Esophagus squamous epithelium (tissue), 5 donors: ENCODE measurements at places on chromosomes 6 and 20. TPM values are rescaled to one million over a fixed set of nuclear protein-coding genes. Genes with fewer than 3 reads are reported as not detected.

DNA sequence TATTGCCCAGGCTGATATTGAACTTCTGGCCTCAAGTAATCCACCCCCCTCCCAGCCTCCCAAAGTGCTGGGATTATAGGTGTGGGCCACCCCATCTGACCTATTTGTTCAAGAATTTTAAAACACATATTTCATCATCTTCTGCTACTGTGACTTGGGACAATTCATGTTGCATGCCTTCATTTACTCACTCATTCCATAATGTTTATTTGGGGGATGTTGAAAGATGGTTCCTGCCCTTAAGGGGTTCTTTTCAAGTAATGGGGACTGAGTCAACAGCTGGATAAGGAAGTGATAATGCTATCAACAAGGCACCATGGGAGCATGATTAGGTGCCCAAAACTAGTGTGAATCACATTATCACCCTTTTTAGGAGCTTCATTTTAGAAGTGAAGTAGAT is 62.0 kb downstream of the CRYBG1 start:
- no peak for DNase-seq
- no peaks in the 10 kb centered on the region for H3K27me3 ChIP-seq
- H3K4me3 ChIP-seq: no peak overlapping the region
- H3K36me3 ChIP-seq: peaks cover 45% of the 10 kb centered on the region

- H3K4me1 ChIP-seq: no peaks in the 10 kb centered on the region
- no peaks in the 10 kb centered on the region for H3K36me3 ChIP-seq
- H3K27me3 ChIP-seq: no peaks in the 10 kb centered on the region
- no peak overlapping the region for H3K4me3 ChIP-seq
- no peak for DNase-seq
- H3K27ac ChIP-seq: no peak overlapping the region
Measured at GRCh38 chr6:111157412-111157811, 70.1 kb downstream of the SLC16A10 start.

Gene CNKSR3
- total RNA-seq: 15.1 TPM

DNA sequence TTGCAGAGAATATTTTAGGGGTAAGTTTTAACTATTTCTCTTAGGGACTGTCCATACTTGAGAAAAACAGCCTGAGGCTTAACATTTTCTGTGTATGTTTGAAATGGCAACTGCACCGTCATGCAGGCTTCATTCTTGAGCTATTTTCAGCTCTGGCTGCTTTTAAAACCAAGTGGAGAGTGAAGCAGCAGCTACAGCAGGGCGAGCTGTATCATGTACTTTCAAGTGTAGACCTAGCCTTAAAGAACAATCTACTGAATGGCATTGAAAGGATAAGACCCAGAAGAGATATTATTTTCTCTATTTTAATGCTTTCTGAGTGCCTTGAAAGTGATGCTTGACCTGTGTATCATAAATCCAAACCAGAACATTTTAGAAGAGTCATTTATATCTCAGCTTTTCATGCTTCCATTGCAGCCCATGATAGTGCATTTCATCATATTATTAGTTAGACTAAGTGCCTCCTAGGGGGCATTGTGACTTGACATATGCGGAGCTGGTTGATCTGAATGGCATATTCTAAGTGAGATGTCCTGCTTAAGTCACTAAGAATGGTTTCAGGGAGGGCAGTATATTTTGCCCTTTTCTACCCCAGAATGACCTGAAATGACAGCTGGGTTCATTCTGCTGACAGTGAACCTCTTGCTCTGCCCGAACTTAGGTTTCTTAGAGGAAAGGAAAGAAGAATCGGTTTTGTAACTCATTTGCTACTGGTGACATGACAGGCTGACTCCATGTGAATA is 85.3 kb downstream of the NKAIN2 start:
- DNase-seq: no peak
- no peaks in the 10 kb centered on the region for H3K27me3 ChIP-seq
- no peaks in the 10 kb centered on the region for H3K4me1 ChIP-seq
- no peak overlapping the region for H3K4me3 ChIP-seq

Gene DSE
- 30.6 TPM for total RNA-seq

Gene C20orf202
- total RNA-seq: not detected

DNA sequence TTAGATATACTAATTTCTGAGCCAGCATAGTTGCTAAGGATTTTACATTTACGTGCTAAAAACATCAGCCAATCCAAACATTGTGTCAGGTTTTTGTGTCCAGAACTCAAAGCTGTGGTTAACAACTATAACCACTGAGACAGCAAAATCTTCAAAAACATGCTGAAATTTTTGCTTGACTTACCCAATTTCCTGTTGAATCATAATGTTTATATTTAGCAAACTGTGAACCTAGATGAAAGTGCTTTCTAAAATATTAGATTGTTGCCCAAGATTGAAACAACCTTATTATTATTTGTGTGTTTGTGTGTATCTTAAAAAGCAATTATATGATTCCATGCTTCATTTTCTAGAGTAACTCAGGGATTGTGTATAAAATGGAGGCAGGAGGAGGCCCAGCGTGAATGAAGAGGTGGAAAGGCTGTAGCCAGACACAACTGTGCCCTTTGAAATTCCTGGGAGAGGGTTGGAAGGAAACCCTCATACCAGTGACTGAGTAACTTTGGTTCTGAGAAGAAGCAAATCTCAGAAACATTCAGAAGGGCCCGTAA is 48.0 kb downstream of the ARMC2 start:
- no peaks in the 10 kb centered on the region for H3K36me3 ChIP-seq
- peaks cover 32% of the 10 kb centered on the region for H3K4me1 ChIP-seq

Gene TREM2
- not detected for total RNA-seq

Gene FAM217A
- total RNA-seq: not detected

GRCh38 chr20:53444401-53445149 is 149.1 kb downstream of the ZNF217 start:
- no peaks in the 10 kb centered on the region for H3K36me3 ChIP-seq
- H3K27me3 ChIP-seq: no peaks in the 10 kb centered on the region
- peaks cover 9% of the 10 kb centered on the region for H3K4me1 ChIP-seq
- DNase-seq: no peak

DNA sequence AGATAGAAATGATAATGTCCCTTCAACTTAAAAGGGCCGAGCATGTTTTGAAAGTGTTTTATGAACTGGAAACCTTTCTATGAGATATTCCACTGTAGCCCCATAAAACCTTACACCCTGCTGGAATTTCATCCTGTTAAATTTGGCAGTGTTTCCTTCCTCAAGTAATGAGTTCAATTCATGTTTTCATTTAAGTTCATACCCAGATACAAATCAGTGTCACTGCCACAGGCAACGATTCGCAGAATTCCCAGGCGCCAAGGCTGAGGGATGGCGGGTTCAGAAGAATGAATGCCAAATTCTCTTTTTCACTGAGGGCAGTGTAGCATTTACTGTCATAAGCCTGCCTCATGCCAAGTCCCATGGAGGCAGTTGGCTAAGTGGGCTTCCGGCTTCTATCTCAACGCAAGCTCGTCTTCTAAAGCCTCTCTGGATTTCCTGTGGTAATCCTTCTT is 511.8 kb upstream of the ID4 start:
- no peaks in the 10 kb centered on the region for H3K27me3 ChIP-seq
- peaks cover 11% of the 10 kb centered on the region for H3K4me1 ChIP-seq
- no peak for DNase-seq
- H3K27ac ChIP-seq: no peak overlapping the region
- H3K36me3 ChIP-seq: no peaks in the 10 kb centered on the region
